ENCODE measurements at places on chromosomes 2 and 18. TPM values are rescaled to one million over a fixed set of nuclear protein-coding genes. Genes with fewer than 3 reads are reported as not detected.

Gene CHRND
- total RNA-seq = not detected

Gene EML6
- 0.63 TPM for total RNA-seq

Gene DPYSL5
- not detected for total RNA-seq

GRCh38 chr2:22282220-22282619 is 1102.8 kb upstream of the KLHL29 start:
- no peak overlapping the region for H3K4me3 ChIP-seq
- H3K27ac ChIP-seq = no peak overlapping the region
- no peaks in the 10 kb centered on the region for H3K4me1 ChIP-seq
- H3K36me3 ChIP-seq = no peaks in the 10 kb centered on the region
- H3K27me3 ChIP-seq = no peaks in the 10 kb centered on the region

DNA sequence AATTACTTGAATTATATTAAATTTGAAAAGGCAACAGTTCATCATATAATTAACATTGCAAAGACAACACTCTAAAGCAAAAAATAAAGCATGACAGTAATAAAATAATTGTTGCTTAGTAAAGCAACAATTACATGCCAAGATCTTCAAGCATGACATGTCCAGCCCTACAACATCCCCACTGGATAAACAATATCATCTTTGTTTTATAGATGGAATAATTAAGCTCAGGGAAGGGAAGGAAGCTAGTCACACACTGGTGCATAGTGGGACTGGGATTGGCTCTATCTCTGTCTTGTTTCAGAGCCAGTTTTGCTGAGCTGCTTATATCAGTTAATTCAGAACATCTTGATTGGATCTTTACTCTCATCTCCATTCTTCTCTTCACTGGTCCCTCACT is 49.9 kb upstream of the PARD3B start:
- H3K27me3 ChIP-seq = no peaks in the 10 kb centered on the region
- DNase-seq = no peak
- no peak overlapping the region for H3K27ac ChIP-seq
- no peak overlapping the region for H3K4me3 ChIP-seq

Gene AGXT
- not detected for total RNA-seq

DNA sequence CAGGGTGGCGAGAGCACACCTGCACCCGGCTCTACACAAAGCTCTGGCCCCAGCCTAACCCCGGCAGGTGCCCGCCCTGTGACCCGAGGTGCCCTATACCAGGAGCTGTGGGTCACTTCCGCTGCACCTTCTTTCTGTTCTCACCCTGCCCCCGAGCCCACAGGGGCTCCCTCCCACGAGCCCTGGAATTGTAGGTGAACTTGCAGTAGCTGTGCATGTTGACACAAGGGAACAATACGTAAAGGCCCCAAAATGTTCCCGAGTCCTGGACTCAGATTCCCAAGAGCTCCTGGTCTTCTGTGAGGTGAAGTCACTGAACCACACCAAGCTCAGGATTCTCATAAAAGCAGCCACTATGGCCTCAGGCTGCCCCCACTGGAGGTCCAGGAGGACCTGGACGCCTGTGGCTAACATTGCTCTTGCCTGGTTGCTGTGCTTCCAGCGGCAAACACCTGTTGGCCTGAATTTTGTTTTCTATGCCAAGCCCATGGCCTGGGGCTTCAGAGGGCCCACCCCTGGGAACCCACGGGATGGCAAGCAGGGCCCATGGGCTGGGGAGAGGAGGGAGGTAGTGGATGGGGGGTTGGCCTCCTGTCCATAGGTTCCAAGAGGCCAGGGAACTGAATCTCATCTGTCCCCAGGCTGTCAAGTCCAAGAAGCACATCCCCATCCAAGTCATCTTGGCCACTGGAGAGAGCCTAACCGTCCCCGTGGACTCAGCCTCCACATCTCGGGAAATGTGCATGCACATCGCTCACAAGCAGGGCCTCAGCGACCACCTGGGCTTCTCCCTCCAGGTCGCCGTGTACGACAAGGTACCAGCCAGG is 23.2 kb upstream of the GPR17 start:
- DNase-seq = no peak
- H3K4me1 ChIP-seq = no peaks in the 10 kb centered on the region
- no peaks in the 10 kb centered on the region for H3K36me3 ChIP-seq
- no peak overlapping the region for H3K4me3 ChIP-seq
- no peaks in the 10 kb centered on the region for H3K27me3 ChIP-seq
- no peak overlapping the region for H3K27ac ChIP-seq

Gene CFAP65
- total RNA-seq = not detected

Gene TMEM247
- not detected for total RNA-seq

Gene FAP
- 269 TPM for total RNA-seq

Gene TNFAIP6
- 8.9 TPM for total RNA-seq

Gene PLA2R1
- 14.9 TPM for total RNA-seq

DNA sequence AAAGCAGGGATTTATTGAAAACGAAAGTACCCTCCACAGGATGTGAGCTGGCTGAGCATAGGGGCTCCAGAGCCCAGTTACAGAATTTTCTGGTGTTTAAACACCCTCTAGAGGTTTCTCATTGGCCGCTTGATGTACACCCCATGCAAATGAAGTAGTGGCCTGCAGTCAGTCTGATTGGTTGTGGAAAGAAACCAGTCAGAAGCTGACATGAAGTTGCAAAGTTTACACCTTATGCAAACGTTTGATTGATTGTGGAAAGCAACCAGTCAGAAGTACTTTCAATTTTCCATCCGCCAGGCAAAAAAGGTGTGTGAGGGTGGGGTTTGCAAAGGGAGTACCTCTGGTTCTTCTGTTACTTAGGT is 62.3 kb downstream of the VWA3B start:
- peak overlapping the region; percentile 56 for H3K4me3 ChIP-seq
- no peak overlapping the region for H3K27ac ChIP-seq
- DNase-seq = peak; percentile 45
- H3K27me3 ChIP-seq = no peaks in the 10 kb centered on the region
- H3K36me3 ChIP-seq = no peaks in the 10 kb centered on the region

Gene ATP6V1C2
- not detected for total RNA-seq

Gene EPAS1
- 66.3 TPM for total RNA-seq

DNA sequence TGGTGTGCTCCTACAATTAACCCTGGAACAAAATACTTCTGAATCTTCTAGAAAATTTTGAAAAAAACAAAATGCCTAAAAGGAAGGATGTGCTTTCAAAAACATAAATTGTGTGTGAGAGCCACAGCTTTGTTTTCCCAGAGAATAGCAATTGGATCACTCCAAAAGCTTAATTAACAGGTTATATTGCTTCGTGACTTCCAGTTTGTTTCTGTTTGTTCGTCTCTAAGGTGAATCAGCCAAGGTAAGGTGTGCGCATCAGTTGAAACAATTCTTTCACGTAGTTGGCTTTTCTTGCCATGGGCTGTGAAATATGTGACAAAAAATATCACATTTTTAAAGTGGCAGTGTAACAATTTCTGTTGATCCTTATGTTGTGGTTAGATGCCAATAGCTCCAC is 90.3 kb upstream of the BARD1 start:
- no peak overlapping the region for H3K4me3 ChIP-seq
- no peak overlapping the region for H3K27ac ChIP-seq
- DNase-seq = no peak
- no peaks in the 10 kb centered on the region for H3K27me3 ChIP-seq
- no peaks in the 10 kb centered on the region for H3K36me3 ChIP-seq

DNA sequence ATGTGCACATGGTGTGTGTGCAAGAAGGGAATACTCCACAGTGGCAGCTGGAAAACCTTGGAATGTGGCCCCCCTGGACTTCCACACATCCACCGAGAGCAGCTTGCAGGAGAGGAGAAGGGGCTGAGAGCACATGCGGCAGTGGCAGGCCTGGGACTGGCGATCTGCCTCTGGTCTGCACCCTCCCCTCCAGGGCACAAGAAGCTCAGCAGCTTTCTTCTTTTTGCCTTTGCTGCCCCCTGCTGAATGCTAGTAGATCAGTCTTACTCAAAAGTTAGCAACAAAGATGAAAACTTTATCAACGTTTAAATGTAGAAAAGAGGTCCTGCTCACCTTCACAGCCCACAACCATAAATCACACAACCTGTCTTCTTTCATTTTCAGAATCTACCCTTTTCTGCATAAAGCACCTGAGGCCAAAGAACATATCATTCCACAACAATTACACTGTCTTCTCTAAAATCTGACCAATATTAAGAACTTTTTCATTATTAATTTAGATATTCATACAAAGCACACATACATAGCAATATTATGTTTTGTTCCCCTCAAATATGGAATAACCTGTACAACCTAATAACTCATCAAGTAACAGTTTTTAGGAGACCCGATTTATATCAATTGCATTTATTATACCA is 34.6 kb downstream of the TGFBRAP1 start:
- H3K36me3 ChIP-seq = peaks cover 9% of the 10 kb centered on the region
- no peak overlapping the region for H3K4me3 ChIP-seq
- H3K4me1 ChIP-seq = no peaks in the 10 kb centered on the region
- no peak overlapping the region for H3K27ac ChIP-seq
- peak; percentile 77 for DNase-seq

- H3K27ac ChIP-seq = no peak overlapping the region
- H3K36me3 ChIP-seq = no peaks in the 10 kb centered on the region
- H3K27me3 ChIP-seq = no peaks in the 10 kb centered on the region
These were observed 79.6 kb upstream of the NYAP2 start for GRCh38 chr2:225319872-225320271.

DNA sequence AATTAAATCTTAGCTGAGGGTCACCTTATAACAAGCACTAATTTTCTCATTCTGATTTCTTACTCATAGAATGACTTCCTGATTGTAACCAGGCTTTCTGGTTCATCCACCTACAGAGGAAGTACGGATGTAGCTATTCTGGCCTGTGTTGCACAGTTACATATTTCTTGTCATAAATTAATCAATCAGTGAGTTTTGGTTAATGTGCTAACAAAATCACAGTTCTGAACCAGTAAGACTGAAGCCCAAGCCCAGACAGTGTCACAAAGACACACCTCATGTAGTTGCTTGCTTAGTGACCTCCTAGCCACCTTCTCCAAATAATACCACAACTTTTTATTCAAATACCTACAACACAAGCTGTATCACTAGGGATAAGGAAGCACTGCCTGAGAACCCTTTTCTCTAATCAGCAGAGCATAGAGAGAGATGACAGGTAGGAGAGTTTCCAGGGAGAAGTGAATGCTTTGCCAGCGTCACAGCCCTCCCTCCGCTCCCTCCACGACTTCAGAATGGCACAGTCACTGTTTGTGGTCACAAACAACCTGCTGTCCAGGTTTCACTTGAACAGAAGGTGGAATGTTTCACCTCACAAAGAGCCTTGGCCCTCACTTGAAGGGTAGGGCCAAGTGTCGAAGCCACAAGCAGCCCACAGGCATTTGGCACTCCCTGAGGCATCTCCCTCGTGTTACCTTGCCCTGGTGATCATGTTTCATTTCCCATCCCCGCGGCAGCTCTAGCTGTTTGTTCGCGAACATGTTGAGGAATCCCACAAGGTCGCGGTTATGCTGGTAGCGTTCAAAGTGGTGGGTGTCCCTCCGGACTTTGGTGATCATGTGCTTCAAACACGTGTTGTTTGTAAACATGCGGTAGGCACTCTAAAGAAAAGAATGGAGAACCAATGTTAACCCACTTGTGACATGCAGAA is 120.8 kb upstream of the STK17B start:
- no peaks in the 10 kb centered on the region for H3K36me3 ChIP-seq
- no peak overlapping the region for H3K4me3 ChIP-seq
- peaks cover 31% of the 10 kb centered on the region for H3K4me1 ChIP-seq
- DNase-seq = no peak
- H3K27ac ChIP-seq = no peak overlapping the region
- no peaks in the 10 kb centered on the region for H3K27me3 ChIP-seq

Gene SPP2
- not detected for total RNA-seq

DNA sequence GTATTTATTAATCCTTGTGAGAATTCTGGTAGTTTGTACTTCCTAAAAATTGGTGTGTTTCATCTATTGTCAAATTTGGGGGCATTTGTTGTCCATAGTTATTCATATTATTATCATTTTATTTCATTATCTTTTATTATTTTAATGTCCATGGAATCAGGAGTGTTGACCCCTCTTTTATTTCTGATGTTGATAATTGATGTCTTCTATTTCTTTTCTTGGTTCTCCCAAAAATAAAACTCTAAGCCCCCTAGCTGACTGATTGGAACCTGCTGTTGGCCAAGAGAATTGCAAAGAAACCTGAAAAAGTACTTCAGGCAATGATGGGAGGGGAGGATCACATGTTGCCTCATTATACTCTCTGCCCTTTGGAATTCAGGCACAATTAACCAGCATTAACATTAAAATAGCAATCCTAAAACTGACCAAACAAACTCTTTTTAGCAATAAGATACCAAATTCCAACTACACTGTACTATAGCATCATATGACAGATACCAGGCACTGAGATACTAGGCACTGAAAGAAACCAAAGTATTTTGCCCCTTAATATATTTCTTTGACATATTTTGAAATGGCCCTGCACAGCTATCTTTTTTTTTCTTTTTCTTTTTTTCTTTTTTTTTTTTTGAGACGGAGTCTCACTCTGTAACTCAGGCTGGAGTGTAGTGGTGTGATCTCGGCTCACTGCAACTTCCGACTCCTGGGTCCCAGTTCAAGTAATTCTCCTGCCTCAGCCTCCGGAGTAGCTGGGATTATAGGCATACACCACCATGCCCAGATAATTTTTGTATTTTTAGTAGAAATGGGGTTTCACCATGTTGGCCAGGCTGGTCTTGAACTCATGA is 1097.2 kb upstream of the CNTNAP5 start:
- H3K27me3 ChIP-seq = no peaks in the 10 kb centered on the region
- no peaks in the 10 kb centered on the region for H3K36me3 ChIP-seq

DNA sequence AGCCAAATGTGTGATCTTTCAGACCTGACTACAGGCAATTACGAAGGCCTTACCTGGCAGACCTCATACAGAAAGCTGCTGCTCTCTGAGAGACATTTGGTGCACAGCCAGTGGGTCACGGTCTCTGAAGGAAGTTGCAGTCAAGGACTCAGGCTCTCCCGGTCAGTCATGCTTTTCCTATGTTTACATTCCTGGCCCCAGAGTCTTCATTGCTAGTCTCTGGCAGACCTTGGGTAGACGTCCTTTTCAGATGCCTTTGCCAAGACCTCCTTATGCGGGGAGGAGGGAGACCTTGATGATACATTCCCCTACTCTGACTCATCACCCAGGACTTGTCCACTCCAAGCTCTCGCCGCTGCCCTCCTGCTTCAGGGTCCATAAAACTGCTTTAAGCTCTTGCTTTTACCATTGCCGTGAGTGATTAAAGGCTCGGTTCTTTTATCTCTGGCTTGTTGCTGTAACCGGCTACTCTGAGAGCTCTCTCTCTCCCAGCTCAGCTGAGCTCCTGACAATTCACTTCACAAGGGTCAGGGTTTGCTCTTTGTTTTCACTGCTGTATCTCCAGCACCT is 62.0 kb upstream of the SLC35F5 start:
- peak overlapping the region; percentile 62 for H3K4me3 ChIP-seq
- peaks cover 15% of the 10 kb centered on the region for H3K4me1 ChIP-seq
- H3K27ac ChIP-seq = peak overlapping the region; percentile 65
- H3K27me3 ChIP-seq = no peaks in the 10 kb centered on the region
- DNase-seq = peak; percentile 99
- H3K36me3 ChIP-seq = no peaks in the 10 kb centered on the region
